Activated effector memory CD4-positive, alpha-beta T cell treated with Interleukin-2 at 50 U/mL for 16 hours (primary cell): ENCODE measurements at places on chromosomes 2 and 18.
A peak's percentile ranks its signal among the peaks of the same experiment; 100 is the strongest.

DNA sequence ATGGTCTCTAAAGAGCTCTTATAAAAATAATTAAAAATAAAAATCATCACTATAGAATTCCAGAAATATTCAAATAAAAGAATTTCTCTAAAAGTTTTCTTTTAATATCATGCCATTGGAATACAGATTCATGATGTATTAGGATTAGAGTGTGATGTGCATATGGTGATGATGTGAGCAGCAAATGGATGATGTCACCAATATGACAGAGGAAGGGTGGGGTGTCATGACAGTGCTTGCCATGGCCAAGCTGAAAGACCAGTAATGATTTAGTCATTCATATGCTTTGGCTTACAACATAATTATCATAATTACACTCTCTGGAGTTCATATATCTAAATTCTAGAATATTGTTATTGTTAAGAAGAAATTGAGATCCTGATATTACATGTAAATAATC, 27.4 kb upstream of the TTC32 start:
- no peak for DNase-seq

GRCh38 chr2:9535177-9535576, 20.5 kb downstream of the ADAM17 start:
- no peak for DNase-seq

DNA sequence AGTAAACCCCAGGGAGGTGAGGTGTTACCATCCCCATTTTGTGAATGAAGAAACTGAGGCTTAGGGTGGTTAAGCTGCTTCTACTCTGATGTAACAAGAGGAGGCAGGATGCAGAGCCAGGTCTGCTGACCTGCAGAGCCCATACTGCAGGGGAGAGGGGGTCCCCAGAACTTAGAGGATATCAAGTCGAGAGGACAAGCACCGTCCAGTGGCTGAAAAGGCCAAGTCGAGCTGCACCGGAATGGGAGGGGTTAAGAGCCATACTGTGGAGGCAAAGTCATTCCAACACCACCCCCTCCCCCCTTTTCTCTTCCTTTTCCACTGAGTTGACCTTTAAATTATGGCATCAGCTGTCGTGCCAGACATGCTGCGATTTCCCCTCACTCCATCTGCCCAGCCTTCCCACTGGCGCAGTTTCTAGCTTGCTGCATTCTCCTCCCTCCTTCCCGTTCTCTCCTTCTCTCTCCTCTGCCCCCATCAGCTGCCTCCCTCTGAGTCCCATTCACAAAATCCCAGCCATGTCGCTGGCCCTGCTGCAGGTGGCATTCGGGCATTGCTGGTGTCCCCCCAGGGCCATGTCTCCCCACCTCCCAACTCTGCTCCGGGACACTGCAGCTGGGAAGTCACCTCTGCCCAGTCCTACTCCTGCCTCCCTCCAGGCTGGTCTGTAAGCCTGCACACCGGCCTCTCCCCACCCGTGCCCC, 346.9 kb downstream of the DYSF start:
- no peak for DNase-seq

DNA sequence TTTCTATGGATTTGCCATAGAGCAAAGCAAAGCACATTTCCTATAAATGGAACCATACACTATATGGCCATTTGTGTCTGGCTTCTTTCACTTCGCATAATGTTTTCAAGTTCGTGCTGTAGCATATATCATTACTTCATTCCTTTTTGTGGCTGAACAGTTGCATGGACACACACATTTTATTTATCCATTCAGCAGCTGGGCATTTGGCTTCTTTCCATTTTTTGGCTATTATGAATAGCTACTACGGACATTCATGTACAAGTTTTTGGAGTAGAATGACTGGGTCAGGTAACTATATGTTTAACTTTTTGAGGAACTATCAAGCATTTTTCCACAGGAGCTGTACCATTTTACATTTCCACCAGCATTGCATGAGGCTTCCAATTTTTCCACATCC, 10.7 kb upstream of the SELENOI start:
- DNase-seq, result no peak

DNA sequence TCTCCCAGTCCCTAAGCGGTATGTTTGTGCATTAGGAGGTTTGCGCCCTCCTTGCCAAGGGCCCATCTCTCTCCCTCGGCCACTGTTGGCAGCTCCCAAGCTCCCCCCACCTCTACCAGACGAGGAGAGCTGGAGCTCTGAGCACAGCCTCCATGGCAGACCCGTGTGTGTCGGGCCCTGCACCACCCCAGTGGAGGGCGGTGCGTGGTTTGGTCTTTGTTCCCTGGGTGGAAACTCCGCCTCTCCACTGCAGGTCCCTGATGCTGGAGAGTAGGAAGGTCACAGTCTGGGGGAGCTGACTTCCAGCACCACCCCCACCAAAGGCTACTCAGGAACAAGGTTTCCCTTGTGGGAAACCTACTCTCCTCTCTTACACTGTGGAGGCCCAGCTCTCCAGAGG, 162.6 kb upstream of the FHL2 start:
- no peak for DNase-seq

DNA sequence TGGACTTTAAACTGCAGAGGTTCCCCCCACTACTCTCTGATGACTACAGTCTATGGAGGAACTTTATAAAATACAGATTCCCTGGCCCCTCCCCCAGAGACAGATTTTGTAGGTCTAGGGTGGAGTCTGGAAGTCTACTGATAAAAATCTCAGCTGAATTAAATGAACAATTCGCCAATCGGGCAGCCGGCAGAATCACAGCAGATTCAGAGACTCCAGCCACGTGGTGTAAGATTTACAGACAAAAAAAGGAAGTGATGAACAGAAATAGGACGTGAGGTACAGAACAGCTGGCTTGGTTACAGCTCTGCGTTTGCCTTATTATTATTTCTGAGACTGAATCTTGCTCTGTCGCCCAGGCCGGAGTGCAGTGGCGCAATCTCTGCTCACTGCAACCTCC, 21.4 kb upstream of the MTA3 start:
- DNase-seq, result no peak

- DNase-seq, result no peak
Measured at GRCh38 chr2:149902081-149902480, 314.5 kb upstream of the MMADHC start.

GRCh38 chr2:190791347-190791975, 89.2 kb upstream of the GLS start:
- DNase-seq, result no peak

GRCh38 chr18:36829362-36830157, 633 bp downstream of the KIAA1328 start:
- DNase-seq, result no peak

DNA sequence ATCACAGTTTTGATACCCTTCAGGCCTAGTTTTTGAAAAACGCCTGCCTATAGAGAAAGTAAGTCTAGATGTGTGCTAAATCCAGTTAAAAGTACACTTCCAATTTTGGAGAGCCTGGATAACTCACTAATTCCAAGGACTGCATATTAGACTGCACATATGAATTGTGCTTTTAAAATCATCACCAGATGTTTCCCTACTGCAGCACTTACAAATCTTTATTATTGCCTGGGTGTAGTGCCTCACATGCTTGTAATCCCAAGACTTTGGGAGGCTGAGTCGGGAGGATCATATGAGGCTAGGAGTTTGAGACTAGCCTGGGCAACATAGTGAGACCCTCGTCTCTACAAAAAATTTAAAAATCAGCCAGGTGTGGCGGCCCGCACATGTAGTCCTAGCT, 35.9 kb upstream of the HTR2B start:
- DNase-seq, result no peak

DNA sequence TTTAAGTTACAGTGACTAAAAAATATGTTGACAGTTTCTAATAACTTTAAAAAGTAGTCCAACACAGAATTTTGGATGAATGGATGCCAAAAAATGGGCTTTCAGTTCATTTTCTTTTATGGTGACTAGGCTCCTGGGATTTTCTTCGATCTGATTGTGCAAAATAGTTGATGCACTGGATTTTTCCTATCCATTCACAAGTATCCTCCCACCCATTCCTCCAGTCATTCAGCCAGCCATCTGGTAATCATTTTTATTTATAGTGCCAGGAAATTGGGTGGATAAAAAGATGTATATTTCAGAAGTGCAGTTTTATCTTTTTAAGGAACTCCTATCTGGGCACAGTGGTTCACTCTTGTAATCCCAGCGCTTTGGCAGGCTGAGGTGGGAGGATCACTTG, 175.1 kb downstream of the PTPRM start:
- no peak for DNase-seq

DNA sequence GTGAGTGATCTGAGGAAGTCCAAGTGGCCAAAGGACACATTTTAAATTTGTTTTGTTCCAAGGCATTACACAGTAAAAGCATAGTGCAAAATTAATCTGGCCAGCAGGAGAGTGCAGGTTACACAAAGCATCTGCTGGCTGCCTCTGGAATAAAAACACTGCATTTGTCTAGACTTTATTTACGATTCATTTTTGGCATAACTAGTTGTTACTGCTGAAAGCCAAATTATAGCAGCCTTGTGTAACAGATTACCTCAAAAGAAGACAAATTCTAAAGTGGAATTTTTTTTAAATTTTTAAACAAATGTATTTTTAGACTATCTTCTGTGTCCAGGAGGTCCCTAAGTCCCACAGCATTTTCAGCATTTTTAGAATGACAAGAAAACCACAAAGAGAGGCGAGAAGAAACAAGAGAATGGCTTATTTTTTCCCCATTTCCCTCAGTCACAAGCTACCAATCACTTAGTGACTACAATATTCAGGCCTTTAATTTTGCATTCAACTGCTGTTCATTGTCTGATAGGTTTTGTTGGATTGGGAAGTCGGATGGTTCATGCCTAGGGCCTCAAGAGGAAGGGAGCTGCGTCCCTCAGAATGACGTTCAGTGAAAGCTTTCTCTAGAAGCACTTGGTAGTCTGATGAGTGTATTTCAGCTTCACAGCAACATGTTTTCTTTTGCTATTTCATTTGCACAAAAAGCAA, 46.0 kb downstream of the TMEFF2 start:
- DNase-seq, result no peak

DNA sequence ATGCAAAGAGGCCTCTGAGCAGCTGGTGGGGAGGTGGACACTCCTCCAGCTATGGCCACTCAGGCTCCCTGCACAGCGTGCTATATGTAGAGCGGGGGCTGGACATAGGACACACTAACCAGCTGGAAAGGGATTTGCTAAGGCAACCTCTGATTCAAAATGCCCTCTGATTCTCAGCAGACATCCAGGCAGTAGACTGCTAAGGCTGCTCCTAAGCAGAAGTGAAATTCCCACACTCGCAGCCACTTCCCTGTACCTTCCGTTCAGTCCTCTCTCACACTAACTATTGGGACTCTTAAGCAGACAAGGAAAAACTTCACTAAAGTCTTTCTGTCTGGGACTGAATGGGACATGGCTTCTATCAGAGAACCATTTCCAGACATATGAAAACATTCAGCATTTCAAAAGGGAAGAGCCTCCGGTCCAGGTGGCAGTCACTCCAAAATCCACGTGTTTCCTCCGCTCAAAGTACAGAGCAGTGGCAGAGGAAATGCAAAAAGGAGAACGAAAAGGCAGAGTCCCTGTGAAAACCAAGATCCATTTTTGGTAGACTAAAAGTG, 265.8 kb downstream of the TTC32 start:
- DNase-seq, result no peak

DNA sequence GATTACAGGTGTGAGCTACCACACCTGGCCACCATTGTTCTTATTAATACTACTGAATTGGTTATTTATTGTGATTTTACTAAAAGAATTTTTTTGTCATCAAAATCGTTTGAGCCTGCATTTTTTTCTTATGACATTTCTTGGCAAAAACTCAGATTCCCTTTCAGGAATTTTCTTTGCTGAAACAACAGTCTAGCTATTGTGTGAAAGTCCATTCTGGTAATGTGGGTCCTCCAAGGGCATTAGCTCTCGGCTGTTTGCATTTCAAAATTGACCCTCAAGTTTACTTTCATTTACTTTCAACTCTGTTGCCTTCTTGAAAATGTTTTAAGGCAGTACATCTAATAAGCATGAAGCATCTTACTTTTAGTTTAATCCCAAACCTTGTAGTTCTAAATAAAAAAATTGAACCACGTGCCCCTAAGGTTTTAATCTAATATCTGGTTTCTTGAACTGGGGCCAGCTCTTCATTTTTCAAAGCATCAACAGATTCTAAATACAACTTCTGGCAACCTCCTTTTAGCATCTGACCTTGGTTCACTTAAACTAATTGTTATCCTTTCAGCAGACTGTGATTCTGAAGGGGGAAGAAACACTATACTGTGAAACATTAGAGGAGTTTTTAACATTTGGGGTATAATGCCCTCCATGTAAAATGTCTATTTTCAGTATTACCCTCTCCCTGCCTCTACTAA, 325.2 kb upstream of the RAB12 start:
- no peak for DNase-seq

GRCh38 chr18:10258836-10259474, 195.5 kb upstream of the APCDD1 start:
- no peak for DNase-seq

- peak; percentile 39 for DNase-seq
Measured at GRCh38 chr2:110748489-110748867, 16.1 kb downstream of the ACOXL start.

DNA sequence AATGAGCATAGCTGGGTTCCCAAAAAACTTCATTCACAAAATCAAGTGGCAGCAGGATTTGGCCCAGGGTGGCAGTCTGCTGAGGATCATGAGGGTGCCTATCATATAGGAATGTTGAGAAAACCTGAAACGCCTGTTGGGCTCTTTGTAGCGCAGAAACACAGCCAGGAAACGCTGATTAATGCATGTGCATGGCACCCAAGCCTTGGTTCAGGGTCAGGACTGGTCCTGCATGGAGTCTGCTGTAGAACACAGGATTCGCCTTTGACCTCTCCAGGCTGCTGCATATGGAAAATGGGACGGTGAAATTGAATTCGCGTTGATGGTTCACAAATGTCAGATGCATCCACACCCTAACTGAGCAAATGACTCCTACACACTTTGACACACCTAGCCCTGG, 227.9 kb upstream of the COPS8 start:
- no peak for DNase-seq

GRCh38 chr2:44470151-44470550, 108.4 kb downstream of the CAMKMT start:
- DNase-seq, result no peak

GRCh38 chr18:58321986-58322385, 278.0 kb downstream of the NEDD4L start:
- DNase-seq, result peak; percentile 46

DNA sequence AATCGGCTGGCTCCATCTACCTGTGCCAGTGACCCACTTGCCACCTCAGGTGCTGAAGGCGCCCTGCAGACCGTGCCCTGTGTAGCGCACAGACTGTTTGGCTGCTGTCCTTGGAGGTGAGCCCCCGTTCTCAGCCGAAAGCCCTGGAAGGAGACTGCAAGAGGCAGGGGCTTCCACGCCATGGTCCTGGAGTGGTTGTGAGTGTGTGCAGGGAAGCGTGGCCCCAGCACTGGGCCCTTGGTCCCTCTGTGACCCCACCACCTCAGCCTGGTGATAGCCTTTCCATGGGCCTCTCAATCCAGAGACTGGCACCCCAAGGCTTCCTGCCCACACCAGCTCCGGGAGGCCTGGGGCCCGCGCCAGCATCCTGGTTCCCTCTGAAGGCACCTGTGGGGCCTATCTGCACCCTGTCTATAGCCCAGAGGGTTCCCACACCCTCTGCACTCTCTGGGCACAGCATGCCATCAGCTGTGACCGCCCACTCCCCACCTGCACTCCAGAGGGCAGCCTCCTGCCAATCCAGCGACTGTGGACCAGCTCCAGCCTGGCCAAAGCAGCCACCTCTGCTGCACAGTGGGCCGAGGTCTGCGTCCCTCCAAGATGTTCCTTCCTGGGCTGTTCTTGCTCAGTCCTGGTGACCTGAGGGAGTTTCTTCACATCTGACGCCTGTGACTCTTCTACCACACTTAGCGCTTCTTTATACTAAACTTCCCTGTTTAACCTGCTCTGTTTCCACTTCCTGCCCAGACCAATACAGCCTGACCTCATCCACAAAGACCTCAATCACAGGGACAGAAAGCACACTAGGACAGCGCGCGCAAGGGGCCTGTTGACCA, 109.5 kb downstream of the EIPR1 start:
- no peak for DNase-seq
